HepG2 (cell line): ENCODE measurements at places on chromosomes 7 and 10. TPM values are rescaled to one million over a fixed set of nuclear protein-coding genes. Genes with fewer than 3 reads are reported as not detected.

DNA sequence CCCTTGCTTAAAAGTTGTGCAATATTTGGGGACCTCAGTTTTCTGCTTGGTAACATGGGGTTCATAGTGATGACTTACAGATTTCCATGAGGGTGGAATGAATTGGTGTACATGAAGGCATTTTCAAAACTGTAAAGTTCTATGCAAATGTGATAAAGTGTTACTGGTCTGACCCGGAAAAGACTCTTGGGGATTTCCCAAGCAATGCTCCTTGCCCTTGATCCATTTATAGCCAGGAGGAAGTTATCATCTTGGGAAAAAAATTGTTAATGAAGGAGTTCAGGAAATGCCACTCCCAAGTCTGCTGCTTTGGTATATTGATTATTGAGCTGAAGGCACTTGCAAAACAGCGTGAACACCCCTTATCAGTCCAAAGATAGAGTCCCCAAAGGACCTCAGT is 96.3 kb upstream of the ZPBP start:
- no peak overlapping the region for H3K4me3 ChIP-seq
- no peaks in the 10 kb centered on the region for H3K4me1 ChIP-seq
- H3K27me3 ChIP-seq = no peaks in the 10 kb centered on the region; the same call in 1 of the 2 replicates
- DNase-seq = no peak
- no peak overlapping the region for H3K27ac ChIP-seq

Gene OR2F2
- total RNA-seq = 0.13 TPM in 1 of 2 replicates, not detected in the other

Gene HPS1
- 20.7 and 25.8 TPM in 2 replicates for total RNA-seq

Gene HECW1
- not detected in 2 replicates for total RNA-seq

DNA sequence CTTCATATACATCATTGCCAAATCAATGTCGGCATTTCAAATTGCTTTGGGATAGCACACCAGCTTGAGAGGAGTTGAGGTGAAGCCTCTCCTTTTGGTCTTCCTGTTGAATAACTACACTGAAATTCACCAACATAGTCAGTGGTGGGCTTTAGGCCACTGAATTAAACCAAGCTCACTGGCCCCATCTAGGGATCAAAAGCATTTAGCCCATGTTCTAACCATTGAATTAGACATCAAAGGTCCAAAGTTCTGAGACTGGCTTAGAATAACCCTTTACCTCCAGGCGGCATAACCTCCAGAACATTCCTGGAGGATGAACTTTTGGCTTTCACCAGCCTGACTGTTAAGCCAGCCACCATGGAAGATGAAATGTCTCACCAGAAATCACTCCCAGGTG is 54.6 kb downstream of the BPGM start:
- no peaks in the 10 kb centered on the region for H3K27me3 ChIP-seq
- no peaks in the 10 kb centered on the region for H3K36me3 ChIP-seq
- H3K27ac ChIP-seq = no peak overlapping the region
- no peak overlapping the region for H3K4me3 ChIP-seq
- peaks cover 19% of the 10 kb centered on the region for H3K4me1 ChIP-seq

- H3K4me1 ChIP-seq = no peaks in the 10 kb centered on the region
- no peaks in the 10 kb centered on the region for H3K36me3 ChIP-seq
- no peaks in the 10 kb centered on the region for H3K27me3 ChIP-seq
- H3K27ac ChIP-seq = no peak overlapping the region
- no peak overlapping the region for H3K4me3 ChIP-seq
Measured at GRCh38 chr10:16674147-16674703, 143.0 kb downstream of the RSU1 start.

DNA sequence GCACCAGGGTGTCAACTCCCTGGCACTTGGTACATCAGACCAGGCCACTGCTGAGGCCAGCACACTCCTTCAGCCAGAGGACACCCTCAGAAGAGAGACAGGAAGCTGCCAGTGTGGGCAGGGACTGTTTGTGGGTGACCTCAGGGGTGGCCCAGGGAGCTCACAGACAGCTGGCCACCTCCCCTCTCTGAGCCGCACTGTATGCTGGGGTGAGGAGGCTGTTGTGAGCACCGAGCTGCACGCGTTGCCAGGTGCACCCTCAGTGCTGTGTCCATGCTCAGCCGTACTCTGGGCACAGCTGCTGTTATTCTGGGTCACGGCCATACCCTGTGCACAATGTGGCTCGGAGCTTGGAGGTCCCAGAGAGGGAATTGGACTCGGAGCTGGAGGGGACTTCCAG is 61.5 kb upstream of the NANOS1 start:
- no peak overlapping the region for H3K27ac ChIP-seq
- H3K27me3 ChIP-seq = peaks cover 1% of the 10 kb centered on the region; the same call in 1 of the 2 replicates
- no peaks in the 10 kb centered on the region for H3K36me3 ChIP-seq
- peaks cover 15% of the 10 kb centered on the region for H3K4me1 ChIP-seq
- DNase-seq = no peak

DNA sequence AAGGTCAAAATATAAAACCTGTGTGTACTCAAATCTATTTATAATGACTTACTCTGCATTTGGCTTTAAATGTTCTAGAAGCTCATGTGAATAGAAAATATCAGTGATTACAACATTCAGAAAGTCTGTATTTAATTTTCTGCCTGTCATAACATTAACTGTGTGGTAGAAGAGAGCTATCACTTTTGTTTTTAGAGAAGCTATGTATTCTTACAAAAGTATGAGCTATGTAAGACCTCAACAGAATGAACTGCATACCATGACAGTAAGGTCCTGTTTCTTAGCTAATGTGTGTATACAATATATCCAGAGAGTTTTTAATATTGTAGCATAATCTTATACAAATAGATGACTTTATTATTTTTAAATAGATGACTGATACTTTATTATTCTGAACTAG is 61.5 kb downstream of the PTN start:
- H3K27ac ChIP-seq = no peak overlapping the region
- no peak overlapping the region for H3K4me3 ChIP-seq
- no peak for DNase-seq
- H3K36me3 ChIP-seq = no peaks in the 10 kb centered on the region

Gene PRKAR2B
- not detected in 2 replicates for total RNA-seq

GRCh38 chr10:116195039-116195438 is 78.0 kb downstream of the GFRA1 start:
- no peaks in the 10 kb centered on the region for H3K4me1 ChIP-seq
- H3K27me3 ChIP-seq = no peaks in the 10 kb centered on the region
- no peak overlapping the region for H3K27ac ChIP-seq
- no peak overlapping the region for H3K4me3 ChIP-seq

GRCh38 chr7:28672397-28672797 is 260.1 kb downstream of the CREB5 start:
- no peak overlapping the region for H3K4me3 ChIP-seq
- H3K27ac ChIP-seq = no peak overlapping the region
- no peaks in the 10 kb centered on the region; the same call in 1 of the 2 replicates for H3K4me1 ChIP-seq
- no peaks in the 10 kb centered on the region for H3K27me3 ChIP-seq
- no peaks in the 10 kb centered on the region for H3K36me3 ChIP-seq
- no peak for DNase-seq

DNA sequence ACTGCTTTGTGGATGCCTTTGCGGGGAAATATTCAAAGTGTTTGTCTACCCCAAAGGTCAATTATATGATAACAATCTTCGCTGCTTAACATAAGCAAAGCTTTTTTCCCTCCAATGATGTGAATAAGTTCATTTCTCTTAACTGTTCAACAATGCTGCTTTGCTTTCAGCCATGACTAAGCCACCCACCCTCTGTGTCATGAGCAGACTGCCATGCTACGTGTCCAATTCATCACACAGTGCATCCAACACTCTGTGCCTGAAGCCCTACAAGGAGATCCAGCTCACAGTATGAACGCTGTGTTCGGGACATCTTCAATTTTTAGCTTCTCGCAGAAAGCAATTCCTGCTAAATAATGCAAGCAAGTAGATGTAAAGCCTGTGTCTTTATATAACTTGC is 5.7 kb upstream of the TAS2R40 start:
- H3K27ac ChIP-seq = no peak overlapping the region
- DNase-seq = no peak
- H3K4me3 ChIP-seq = no peak overlapping the region
- no peaks in the 10 kb centered on the region for H3K36me3 ChIP-seq
- no peaks in the 10 kb centered on the region for H3K4me1 ChIP-seq

- H3K27ac ChIP-seq = no peak overlapping the region
- H3K27me3 ChIP-seq = no peaks in the 10 kb centered on the region
- no peak overlapping the region for H3K4me3 ChIP-seq
Measured at GRCh38 chr7:6169805-6170520, 102.5 kb downstream of the CYTH3 start.

Gene TM9SF3
- total RNA-seq = 86.8 and 120 TPM in 2 replicates

DNA sequence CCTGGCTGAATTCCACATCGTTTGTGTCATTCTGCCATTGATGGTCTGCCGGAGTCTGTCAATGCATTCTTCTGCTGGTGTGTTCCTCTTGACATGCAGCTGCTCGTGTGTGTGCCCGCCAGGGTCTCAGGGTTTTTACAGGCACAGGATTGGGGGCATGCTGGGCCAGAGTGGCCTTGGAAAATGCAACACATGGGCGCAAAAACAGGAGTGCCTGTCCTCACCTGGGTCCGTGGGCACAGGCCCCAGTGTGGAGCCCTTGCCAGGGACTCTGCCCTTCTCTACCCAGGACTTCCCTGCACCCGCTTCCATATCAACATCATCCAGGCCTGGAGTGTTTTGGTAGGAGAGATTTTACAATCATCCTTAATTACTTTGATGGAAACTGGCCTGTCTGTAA is 340.7 kb downstream of the KIF20B start:
- no peak for DNase-seq
- no peaks in the 10 kb centered on the region for H3K4me1 ChIP-seq
- no peaks in the 10 kb centered on the region for H3K36me3 ChIP-seq
- no peak overlapping the region for H3K27ac ChIP-seq
- H3K4me3 ChIP-seq = no peak overlapping the region
- H3K27me3 ChIP-seq = no peaks in the 10 kb centered on the region

Gene HTR5A
- total RNA-seq = not detected in 2 replicates

- no peaks in the 10 kb centered on the region for H3K27me3 ChIP-seq
- no peak for DNase-seq
- no peak overlapping the region for H3K4me3 ChIP-seq
- H3K4me1 ChIP-seq = peaks cover 51% of the 10 kb centered on the region
Measured at GRCh38 chr7:157272351-157273207, 64.2 kb upstream of the DNAJB6 start.

Gene FZD1
- total RNA-seq = 0.51 and 0.80 TPM in 2 replicates

GRCh38 chr10:78852466-78853240 is 216.1 kb upstream of the ZMIZ1 start:
- peaks cover 2% of the 10 kb centered on the region; the same call in 2 of the 3 replicates for H3K27me3 ChIP-seq
- peaks cover 12% of the 10 kb centered on the region for H3K4me1 ChIP-seq
- H3K4me3 ChIP-seq = no peak overlapping the region
- H3K36me3 ChIP-seq = no peaks in the 10 kb centered on the region
- DNase-seq = no peak

Gene IKZF1
- total RNA-seq = not detected in 2 replicates

- H3K27me3 ChIP-seq = peaks cover 3% of the 10 kb centered on the region
- H3K4me3 ChIP-seq = no peak overlapping the region
- no peaks in the 10 kb centered on the region for H3K4me1 ChIP-seq
- no peak overlapping the region for H3K27ac ChIP-seq
- H3K36me3 ChIP-seq = no peaks in the 10 kb centered on the region
- no peak for DNase-seq
Measured at GRCh38 chr10:123398180-123398591, 244.0 kb downstream of the BUB3 start.

Gene NPC1L1
- total RNA-seq = 3.8 and 4.8 TPM in 2 replicates

Gene DTX2
- 5.2 and 5.5 TPM in 2 replicates for total RNA-seq

Gene CPA2
- total RNA-seq = not detected in 2 replicates

- H3K36me3 ChIP-seq = no peaks in the 10 kb centered on the region
- no peak for DNase-seq
- no peaks in the 10 kb centered on the region for H3K27me3 ChIP-seq
- no peak overlapping the region for H3K27ac ChIP-seq
Measured at GRCh38 chr7:63953181-63953580, 45.5 kb upstream of the ZNF722 start.

DNA sequence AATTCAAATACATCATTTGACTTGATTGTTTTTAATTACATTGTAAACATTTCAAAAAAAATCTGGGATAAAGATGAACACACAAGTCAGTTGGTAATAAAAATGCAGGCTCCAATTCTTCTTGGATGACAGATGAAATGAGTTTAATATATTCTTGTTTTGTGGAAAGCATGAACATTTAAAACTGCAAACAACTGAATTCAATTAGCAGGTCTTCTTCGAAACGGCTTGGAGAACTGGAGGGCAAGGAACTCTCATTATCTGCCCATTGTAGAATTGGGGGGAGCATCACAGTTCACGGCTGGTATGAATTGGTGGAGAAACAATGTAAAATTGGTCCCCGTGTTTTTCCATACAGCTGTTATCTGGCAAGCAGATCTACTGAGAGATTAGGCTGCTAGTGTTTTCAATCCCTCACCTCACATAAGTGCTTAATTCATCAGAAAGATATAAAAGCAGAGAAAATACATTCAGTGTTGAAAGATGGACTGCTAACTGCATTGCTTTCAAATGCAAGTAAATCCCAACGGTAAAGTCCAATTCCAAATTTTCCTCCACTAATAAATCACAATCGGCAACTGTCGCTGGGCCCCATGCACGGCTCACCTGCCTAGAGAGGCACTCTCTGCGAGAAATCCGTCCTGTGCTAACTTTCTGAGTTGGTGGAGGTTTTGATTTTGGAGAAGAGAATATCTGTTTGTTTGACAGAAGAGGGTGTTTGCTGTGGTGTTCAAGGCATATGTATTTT is 199.5 kb downstream of the ZNF438 start:
- peaks cover 56% of the 10 kb centered on the region for H3K27me3 ChIP-seq
- no peak for DNase-seq
- no peaks in the 10 kb centered on the region for H3K4me1 ChIP-seq
- no peaks in the 10 kb centered on the region for H3K36me3 ChIP-seq
- H3K27ac ChIP-seq = no peak overlapping the region
- no peak overlapping the region for H3K4me3 ChIP-seq

GRCh38 chr7:45259966-45260646 is 102.5 kb downstream of the RAMP3 start:
- H3K36me3 ChIP-seq = no peaks in the 10 kb centered on the region
- H3K27me3 ChIP-seq = no peaks in the 10 kb centered on the region
- H3K27ac ChIP-seq = no peak overlapping the region

GRCh38 chr10:15745751-15746150 is 26.0 kb upstream of the ITGA8 start:
- H3K27ac ChIP-seq = no peak overlapping the region
- no peak for DNase-seq
- H3K4me1 ChIP-seq = no peaks in the 10 kb centered on the region
- H3K4me3 ChIP-seq = no peak overlapping the region

- H3K27ac ChIP-seq = no peak overlapping the region
- H3K4me3 ChIP-seq = no peak overlapping the region
- no peak for DNase-seq
- H3K36me3 ChIP-seq = no peaks in the 10 kb centered on the region
- no peaks in the 10 kb centered on the region for H3K27me3 ChIP-seq
- H3K4me1 ChIP-seq = peaks cover 7% of the 10 kb centered on the region; the same call in 1 of the 2 replicates
Measured at GRCh38 chr7:105769901-105770628, 106.3 kb downstream of the ATXN7L1 start.

Gene MTURN
- 5.7 and 8.2 TPM in 2 replicates for total RNA-seq

Gene CRHR2
- total RNA-seq = not detected in 2 replicates

DNA sequence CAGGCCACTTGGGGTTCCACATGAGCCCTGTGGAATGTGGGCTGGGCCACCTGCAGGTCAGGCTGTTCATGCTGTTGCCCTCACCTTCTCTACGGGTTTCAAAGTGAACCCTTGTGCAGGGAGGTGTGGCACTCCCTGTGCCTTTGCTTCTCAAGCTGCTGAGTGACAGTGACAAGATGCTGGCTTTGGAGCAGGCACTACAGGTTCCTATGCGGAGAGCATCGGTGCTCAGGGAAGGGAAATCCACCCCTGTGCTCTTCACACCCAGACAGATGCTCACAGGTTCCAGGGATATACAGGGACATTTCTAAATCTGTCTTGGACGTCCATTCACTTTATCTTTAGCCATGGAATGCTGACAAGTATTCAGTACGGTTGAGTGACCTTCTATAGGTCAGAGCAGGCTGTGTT is 1005.0 kb downstream of the LRMDA start:
- peaks cover 12% of the 10 kb centered on the region; the same call in 1 of the 2 replicates for H3K4me1 ChIP-seq
- no peak for DNase-seq
- H3K4me3 ChIP-seq = no peak overlapping the region
- H3K27me3 ChIP-seq = no peaks in the 10 kb centered on the region
